ENCODE measurements at places on chromosomes 12 and 14. TPM values are rescaled to one million over a fixed set of nuclear protein-coding genes. Genes with fewer than 3 reads are reported as not detected.

DNA sequence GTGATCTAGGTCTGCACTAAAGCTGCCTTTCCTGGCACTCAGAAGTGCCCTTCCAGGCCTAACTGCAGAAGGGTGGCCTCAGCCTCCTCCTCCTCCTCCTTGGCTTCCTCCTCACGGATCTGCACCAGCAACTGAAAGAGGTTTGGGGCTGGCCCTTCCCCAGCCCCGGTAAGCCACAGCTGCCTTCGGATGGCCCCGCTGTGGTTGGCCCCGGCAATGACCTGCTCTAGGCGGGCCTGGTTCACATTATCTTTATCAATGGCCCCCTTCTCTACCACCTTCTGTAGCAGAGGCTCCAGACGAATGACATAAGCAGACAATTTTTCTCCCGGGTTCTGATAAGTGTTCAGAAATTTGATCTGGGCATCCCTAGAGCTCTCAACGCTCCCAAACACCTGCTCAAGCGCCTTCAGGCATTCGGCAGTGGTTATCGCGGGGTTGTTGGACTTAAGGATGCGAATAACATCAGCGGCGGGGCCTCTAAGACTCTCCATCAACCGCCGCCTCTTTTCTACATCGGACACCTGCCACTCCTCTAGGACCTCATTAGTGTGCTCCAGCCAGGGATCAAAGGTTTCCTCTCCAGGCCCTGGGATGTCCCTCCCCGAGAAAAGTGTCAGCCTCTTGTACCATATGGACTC is 1.5 kb downstream of the PNMA1 start:
- no peak for DNase-seq
- peak overlapping the region; percentile 68 for H3K4me3 ChIP-seq
- H3K27ac ChIP-seq: no peak overlapping the region
- H3K4me1 ChIP-seq: peaks cover 34% of the 10 kb centered on the region
- H3K36me3 ChIP-seq: peaks cover 18% of the 10 kb centered on the region
- no peaks in the 10 kb centered on the region for H3K27me3 ChIP-seq

DNA sequence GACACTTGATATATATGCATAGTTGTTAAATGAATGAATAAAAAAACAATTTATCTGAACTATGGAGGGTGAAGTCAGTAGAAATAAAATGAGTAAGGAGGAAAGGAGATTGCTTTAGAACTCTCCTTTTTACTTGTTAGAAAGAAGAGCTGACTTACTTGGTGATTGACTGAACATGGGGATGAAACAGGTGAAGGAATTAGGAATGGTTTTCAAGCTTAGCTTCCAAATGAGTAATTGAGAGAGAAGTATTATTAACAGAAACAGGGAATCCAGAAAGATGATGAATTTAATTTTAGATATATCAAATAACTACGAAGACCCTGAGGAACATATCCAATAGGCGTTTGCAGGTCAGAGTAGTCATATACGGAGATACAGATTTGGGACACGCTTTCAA is 33.6 kb upstream of the EMP1 start:
- no peaks in the 10 kb centered on the region for H3K27me3 ChIP-seq
- no peaks in the 10 kb centered on the region for H3K36me3 ChIP-seq
- DNase-seq: no peak
- no peak overlapping the region for H3K27ac ChIP-seq

The CABP1 gene
- total RNA-seq: 0.19 TPM

DNA sequence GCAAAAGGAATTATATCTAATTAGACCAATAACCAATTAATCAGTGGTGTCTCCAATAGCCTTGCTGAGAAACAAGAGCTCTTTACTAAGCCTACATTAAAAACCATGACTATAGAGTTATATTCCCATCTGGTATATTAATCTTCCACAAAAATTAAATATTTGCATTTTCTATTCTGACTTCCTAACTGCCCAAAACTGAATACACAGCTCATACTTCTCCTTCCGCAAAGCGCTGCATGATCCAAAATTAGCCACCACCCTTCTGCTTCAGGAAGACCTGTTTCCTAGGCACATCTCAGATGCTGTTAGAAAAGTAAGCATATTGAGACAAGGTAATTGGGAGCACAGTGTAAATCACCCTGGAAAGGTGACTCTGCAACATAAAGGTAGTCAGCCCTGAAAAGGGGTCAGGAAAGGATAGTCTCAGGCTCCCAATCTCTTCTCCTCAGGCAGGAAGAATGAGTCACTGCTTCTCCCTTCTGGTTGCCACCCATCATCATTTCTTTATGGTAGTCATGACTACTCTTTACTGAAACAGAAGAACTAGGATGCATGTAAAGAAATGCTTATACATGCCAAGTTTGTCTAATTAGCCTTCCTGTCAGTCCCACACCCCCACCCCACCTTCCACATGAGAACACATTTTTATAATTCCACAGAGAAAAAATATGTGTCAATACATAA is 54.3 kb downstream of the PLCZ1 start:
- H3K4me1 ChIP-seq: no peaks in the 10 kb centered on the region
- no peak overlapping the region for H3K27ac ChIP-seq
- no peaks in the 10 kb centered on the region for H3K27me3 ChIP-seq
- no peak overlapping the region for H3K4me3 ChIP-seq

DNA sequence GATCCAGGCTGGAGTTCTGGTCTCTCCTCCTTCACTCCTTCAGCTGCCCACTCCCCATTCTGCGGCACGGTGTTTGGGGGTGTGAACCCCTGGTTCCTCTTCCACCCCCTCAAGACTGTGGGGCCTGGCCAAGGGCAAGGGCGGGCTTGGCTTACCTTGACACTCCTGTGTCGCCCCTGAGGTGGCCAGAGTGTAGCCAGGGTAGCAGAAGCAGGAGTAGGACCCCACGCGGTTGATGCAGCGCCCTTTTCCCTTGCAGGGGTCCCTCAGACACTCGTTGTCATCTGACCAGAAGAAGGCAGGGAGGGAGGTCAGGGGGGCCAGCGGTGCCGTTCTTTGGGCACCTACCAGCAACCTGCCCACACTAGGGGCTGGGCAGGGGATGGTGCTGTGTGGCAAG is 28.2 kb downstream of the ISCA2 start:
- H3K27me3 ChIP-seq: no peaks in the 10 kb centered on the region
- H3K4me3 ChIP-seq: no peak overlapping the region
- no peak overlapping the region for H3K27ac ChIP-seq
- DNase-seq: no peak

- no peaks in the 10 kb centered on the region for H3K36me3 ChIP-seq
- no peak overlapping the region for H3K4me3 ChIP-seq
- no peaks in the 10 kb centered on the region for H3K4me1 ChIP-seq
- no peak overlapping the region for H3K27ac ChIP-seq
- no peak for DNase-seq
Observed at GRCh38 chr12:96669786-96670185, 180.4 kb downstream of the CFAP54 start.

DNA sequence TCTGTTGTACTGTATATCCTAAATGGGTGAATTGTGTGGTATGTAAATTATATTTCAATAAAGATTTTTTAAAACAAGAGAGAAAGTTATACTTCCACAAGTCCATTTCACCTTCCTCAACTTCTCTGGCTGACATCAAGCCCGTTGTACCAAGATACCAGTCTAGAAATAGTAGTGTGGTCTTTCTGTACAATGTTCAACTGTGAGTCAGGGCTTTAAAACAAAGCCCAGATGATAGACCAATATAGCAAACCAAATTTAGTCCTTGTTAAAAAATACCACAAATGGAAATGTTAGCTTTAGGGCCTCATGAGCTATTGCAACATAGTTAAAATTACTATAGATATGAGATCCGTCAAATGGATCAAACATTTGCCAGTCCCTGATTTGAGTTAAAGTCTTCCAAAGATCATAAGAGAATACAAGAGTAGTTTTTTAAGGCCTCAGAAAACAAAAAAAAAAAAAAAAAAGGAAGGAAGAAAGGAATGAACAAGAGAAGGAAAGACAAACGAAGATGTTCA is 49.0 kb upstream of the EGLN3 start:
- no peaks in the 10 kb centered on the region for H3K27me3 ChIP-seq
- H3K4me3 ChIP-seq: no peak overlapping the region
- no peaks in the 10 kb centered on the region for H3K36me3 ChIP-seq
- DNase-seq: no peak
- no peak overlapping the region for H3K27ac ChIP-seq
- H3K4me1 ChIP-seq: no peaks in the 10 kb centered on the region

- no peak for DNase-seq
- H3K36me3 ChIP-seq: no peaks in the 10 kb centered on the region
- H3K27me3 ChIP-seq: no peaks in the 10 kb centered on the region
- H3K4me3 ChIP-seq: no peak overlapping the region
- no peaks in the 10 kb centered on the region for H3K4me1 ChIP-seq
Observed at GRCh38 chr12:75870878-75871277, 160.7 kb downstream of the PHLDA1 start.

DNA sequence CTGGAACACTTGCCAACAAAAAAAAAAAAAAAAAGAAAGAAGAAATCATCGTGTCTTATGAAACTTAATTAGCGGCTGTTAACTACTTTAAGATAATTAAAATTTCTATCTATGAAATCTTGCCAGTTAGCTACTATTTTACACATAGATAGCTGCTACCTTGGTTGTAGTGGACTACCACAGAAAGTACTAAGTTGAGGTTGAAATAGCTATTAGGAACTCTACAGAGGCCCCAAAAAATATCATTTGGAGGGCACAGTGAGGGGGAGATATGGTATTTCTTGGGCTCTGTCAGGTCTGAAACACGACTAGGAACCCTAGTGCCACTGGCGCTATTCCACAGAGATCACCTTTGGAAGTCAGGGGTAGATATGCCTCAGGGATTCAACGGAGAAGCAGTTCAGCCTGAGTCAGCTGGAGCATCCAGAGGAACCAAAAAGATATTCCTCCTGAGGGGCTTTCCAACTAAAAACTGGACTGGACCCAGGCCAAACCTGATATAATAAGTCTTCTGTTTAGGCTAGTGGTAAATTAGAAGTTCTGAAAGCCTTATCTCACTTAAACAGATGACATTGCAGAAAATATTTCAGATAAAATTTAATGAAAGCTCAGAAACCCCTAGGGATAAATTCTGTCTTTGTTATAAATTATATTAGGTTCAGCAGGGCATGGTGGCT is 126.1 kb downstream of the EPS8 start:
- no peak for DNase-seq
- H3K27ac ChIP-seq: no peak overlapping the region
- H3K4me3 ChIP-seq: no peak overlapping the region
- H3K4me1 ChIP-seq: no peaks in the 10 kb centered on the region
- peaks cover 18% of the 10 kb centered on the region for H3K36me3 ChIP-seq

- H3K27ac ChIP-seq: peak overlapping the region; percentile 2
- no peak overlapping the region for H3K4me3 ChIP-seq
- H3K36me3 ChIP-seq: no peaks in the 10 kb centered on the region
- DNase-seq: no peak
- H3K27me3 ChIP-seq: no peaks in the 10 kb centered on the region
Observed at GRCh38 chr14:76768671-76769500, 7.6 kb downstream of the VASH1 start.

The FOXN4 gene
- not detected for total RNA-seq

DNA sequence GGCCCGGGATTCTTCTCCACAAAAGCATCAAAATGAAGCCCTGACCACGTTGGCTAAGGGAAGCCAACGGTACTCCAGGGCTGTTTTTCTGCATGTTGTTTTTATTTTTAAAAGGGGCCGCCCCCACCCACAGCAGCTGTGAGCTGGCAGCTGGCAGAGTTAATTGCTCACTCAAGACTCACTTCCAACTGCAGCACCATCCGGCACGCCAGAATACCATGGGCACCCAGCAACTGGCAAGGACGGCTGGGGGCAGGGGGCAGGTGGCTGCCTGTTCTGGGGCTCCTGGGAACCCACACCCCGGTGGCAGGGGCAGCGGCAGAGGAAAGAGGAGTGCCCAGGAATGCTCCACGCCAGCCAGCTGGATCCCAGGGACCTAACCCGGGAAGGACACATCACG is 44.3 kb downstream of the NCOR2 start:
- H3K36me3 ChIP-seq: no peaks in the 10 kb centered on the region
- peak overlapping the region; percentile 75 for H3K27ac ChIP-seq
- no peaks in the 10 kb centered on the region for H3K27me3 ChIP-seq
- peak; percentile 71 for DNase-seq

DNA sequence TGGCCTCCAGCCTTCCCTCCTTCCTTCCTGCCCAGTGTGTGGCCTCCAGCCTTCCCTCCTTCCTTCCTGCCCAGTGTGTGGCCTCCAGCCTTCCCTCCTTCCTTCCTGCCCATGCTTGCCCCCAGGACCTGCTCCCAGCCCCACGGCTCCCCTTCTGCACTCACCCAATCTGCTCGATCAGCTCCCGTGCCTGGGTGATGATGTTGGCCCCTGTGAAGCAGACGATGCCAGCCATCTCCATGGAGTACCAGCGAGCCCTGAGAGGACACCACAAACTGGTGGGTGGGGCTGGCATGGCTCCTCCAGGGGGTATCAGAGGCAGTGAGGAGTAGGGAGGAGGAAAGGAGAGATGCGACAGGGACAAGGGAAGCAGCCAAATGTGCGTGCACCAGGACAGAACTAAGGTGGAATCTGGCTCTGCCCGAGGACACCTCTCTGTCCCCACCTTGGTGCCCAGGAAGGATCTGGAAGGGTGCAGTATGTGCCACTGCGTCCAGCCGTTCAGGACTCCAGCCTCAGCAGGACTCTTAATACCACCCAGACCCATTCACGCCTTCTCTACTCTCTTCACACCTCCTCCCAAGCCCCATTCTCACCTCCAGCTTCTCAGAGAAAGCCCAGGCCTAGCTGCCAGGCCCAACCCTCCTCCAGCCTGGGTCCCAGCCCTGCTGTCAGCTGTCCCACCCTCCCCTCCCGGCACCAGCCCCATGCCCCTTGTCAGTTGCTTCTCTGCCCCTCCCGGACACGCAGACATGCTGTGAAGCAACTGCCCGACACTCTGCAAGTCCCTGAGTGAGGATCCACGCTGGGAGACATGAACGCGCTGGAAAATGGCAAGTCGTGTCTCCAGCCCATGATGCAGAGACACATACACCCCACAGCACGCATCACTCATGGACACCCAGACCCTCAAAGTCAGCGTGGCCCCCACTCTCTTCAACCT is 22.7 kb downstream of the POLE start:
- H3K27me3 ChIP-seq: no peaks in the 10 kb centered on the region
- H3K4me1 ChIP-seq: no peaks in the 10 kb centered on the region
- no peak overlapping the region for H3K27ac ChIP-seq

GRCh38 chr12:106000382-106001104 is 138.2 kb downstream of the NUAK1 start:
- H3K4me3 ChIP-seq: no peak overlapping the region
- no peaks in the 10 kb centered on the region for H3K27me3 ChIP-seq
- H3K4me1 ChIP-seq: peaks cover 4% of the 10 kb centered on the region
- H3K27ac ChIP-seq: no peak overlapping the region
- no peaks in the 10 kb centered on the region for H3K36me3 ChIP-seq
- DNase-seq: no peak

GRCh38 chr12:105015543-105015942 is 29.4 kb downstream of the NOPCHAP1 start:
- H3K27me3 ChIP-seq: no peaks in the 10 kb centered on the region
- peaks cover 6% of the 10 kb centered on the region for H3K4me1 ChIP-seq
- peaks cover 30% of the 10 kb centered on the region for H3K36me3 ChIP-seq
- H3K27ac ChIP-seq: no peak overlapping the region
- H3K4me3 ChIP-seq: no peak overlapping the region

The AQP2 gene
- total RNA-seq: not detected

The SSPN gene
- total RNA-seq: 10.4 TPM

DNA sequence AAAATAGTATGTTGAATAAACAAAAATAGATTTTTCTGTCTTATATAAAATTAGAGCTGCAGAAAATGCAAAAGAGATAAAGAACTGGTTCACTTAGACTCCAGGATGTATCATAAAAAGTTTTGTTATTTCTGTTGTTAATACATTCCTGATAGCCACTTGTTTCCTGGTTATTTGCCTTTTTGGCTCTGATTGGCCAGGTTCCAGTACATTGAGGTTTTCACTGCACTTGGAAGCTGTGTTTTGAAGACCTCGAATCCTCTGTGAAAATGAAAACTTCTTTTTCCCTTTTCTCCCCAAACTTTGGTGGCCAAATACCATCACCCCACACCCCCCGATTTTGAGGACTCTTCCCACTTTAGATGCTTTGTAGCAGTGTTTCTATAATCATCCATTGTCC is 525.3 kb downstream of the MED13L start:
- no peak for DNase-seq
- H3K36me3 ChIP-seq: no peaks in the 10 kb centered on the region
- H3K27me3 ChIP-seq: peaks cover 6% of the 10 kb centered on the region
- H3K27ac ChIP-seq: no peak overlapping the region
